Mesendoderm (in vitro differentiated cells): ENCODE measurements at places on chromosomes 5 and 9.

DNA sequence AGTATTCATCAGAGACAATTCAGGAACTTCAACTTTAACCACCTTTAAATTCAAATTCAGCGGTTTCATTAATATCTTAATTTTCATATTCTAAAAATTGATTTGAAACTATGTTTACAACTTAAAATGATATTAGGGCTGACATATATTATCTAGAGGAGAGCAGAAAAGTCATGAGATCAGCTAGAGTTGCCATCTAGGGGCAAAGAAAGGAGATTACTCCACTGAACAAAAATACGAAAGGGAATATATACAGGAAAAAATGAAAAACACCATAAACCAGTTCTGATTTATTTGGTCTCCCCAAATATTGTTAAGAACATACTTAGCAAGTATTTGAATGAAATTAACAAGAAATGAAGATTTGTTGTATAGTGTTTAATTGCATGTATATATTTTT lies 946.3 kb downstream of the DTWD2 start:
- DNase-seq, result no peak

DNA sequence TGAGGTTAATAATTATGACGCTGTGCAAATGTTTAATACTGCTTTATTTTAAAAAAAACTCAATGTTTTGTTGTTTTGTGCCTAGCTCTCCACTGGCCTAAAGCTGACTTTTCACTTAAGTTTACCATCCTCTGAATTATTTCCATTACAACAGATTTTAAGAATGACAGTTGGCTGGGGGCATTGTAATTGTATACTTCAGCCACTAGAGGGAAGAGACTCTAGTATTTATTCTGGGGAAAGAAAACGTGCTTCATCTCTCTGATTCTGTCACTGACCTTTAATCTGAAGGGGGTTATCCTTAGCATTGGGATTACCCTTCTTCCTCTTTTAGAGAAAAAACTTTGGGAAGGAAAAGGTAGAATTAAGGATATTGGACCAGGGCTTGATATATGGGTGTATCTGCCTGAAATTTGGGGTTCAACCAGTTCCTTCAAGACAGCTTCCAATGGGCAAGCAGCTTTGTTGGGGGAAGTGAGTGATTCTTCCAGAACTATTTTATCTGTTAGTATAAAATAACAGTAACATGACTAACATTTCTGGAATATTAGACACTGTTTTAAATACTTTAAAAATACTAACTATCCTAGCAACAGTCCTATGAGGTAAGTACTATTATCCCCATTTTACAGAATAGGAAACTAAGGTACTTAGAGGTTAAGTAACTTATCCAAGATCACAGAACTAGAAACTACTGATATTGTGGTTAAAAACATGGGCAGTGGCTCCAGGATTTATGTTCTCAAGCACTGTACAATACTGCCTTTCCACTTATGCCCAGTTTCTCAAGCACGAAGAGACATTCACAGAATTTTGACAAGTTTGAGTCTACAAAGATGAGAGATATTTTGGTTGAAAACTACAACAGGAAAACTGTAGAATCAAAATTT lies 208.4 kb downstream of the CD180 start:
- DNase-seq, result peak; percentile 63

DNA sequence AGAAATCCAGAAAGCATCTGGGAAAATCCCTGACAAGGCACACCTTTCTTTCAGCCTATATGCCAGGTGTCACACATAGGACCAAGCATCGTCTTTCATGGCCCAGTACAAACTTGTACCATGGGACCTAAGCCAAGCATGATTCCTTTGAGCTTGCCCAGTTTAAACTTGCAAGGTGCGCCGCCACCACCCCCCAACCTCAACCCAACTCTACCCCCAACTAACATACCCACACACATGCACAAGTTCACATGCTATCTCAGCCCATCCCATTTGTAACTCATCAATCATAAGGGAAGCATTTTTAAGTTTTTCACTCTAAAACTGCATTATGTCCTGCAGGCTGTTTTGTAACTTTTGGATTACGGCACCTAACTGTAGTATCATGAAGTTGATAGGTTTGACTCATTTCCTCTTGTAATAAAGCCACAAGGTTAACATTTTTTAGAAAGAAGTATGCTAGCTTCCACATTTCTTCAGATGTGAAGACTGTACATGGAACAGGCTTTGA lies 145.9 kb upstream of the FST start:
- no peak for DNase-seq

DNA sequence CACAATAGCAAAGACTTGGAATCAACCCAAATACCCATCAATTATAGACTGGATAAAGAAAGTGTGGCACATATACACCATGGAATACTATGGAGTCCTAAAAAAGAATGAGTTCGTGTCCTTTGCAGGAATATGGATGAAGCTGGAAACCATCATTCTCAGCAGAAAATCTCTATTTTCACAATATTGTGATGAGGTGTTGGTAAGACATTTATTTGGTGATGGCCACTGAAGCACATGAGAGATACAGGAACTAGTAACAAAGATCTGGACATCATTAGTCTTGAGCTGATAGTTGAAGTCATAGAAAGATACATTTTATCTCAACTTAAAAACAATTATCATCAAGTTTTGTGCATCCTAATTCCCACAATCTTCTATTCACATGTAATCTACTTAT lies 70.6 kb downstream of the RAB3C start:
- DNase-seq, result no peak

DNA sequence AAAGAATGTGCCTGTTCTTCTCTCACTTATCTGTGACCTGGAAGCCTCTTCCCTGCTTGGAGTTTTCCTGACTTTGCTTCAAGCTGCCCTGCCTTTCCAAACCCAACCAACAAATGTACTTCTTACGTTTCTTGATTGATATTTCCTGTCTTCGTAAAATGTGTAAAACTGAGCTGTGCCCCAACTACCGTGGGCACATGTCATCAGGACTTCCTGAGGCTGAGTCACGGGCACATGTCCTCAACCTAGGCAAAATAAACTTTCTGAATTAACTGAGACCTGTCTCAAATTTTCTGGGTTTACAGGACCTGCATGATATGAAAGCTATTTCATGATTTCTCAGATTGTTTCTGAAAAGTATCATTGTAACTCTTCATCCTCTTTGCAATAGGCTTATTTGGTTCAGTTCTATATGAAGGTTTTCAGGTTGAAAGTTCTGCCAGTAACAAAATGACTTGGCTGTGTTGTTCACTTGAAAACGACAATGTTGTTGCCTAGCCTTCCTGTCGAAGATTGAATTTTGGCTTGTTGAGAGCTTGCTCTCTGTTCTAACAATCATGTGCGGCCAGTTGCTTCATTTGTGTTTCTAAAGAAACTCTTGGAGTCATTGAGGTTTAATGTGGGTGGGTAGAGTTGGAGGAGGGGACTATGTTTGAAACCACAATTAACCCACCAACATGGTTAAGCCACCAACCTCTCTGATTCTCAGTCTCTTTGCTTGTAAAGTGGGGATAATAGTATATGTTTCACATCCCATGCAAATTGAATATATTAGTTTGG lies 145.6 kb downstream of the FBXL7 start:
- peak; percentile 75 for DNase-seq

DNA sequence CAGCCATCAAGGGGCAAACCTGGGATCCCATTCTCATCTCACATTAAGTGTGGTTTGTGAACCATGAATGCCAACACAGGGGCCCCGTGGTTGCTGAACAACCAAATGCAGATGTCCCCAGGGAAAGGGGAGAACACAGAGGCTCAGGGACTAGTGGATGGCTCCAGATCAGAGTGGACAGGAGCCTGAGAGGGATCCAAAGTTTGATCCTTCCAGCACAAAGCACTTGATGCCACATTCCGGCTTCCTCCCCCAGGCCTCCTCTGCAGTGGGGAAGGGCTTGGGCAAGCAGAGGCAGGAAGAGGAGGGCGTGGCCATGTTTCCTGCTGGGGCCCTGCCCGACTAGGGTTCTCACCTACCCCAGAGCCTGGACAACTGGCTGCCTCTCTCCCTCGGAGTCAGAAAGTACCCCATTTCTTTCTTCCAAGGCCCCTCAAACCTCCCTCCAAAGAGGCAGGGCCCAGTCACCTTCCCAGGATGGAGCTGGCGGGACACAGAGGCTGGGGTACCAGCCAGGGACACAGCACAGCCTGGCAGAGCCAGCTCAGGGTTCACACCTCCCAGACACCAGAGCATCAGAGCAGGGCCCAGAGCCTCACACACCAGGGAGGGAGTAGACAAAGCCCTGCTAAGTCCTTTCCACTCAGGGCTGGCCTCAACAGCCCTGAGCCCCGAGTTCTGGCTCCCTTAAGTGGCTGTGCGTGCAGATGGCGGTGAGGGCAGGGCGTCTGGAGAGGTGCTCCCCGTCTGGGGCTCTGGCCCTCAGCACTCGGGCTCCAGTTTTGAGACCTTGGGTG lies 4.3 kb upstream of the RNF44 start:
- DNase-seq, result peak; percentile 90

DNA sequence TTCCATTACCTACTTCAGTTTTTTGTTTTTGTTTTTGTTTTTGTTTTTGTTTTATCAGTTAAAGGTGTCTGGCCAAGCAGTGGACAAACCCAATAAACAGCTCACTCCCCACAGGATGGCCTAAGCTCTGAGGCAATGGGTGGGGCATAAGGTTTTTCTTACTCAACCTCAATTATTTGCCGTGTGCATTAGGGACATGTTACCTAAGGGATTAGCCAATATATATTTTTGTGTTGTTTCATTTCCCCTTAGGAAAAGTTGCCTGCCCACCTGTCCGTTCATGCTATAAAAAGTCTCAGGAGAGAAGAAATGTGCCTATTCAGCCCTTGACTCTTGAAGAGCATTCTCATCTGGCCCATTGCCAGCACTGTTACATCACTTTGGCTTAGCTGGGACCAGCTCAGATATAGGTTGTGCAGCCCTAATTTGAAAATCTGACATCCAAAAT lies 7.3 kb downstream of the SH3RF2 start:
- no peak for DNase-seq

DNA sequence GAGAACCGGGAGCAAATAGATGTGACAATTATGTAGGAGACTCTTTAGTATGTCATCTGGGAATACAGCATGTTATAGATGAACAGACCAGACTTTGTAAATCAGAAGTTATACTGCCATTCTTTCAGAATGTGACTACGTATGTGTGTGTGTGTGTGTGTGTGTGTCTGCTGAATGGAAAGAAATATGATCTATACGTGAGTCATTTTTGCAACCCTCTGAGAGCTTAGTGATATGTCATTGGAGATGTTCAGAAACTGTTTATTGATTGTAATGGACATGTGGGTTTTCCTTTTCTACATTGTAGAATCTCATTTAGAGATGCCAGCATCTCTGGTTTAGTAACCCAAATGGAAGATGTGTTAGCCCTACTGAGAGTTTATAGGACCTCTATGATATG lies 731.5 kb downstream of the TLE1 start:
- no peak for DNase-seq

- DNase-seq, result peak; percentile 95
Measured at GRCh38 chr5:131263648-131264450, at the start of gene CDC42SE2. CDC42SE2 (plus strand) TSS chr5:131264053; CDS start chr5:131359494, 95,441 bp downstream.

- no peak for DNase-seq
Measured at GRCh38 chr5:59683311-59683710, 210.2 kb downstream of the PDE4D start.

DNA sequence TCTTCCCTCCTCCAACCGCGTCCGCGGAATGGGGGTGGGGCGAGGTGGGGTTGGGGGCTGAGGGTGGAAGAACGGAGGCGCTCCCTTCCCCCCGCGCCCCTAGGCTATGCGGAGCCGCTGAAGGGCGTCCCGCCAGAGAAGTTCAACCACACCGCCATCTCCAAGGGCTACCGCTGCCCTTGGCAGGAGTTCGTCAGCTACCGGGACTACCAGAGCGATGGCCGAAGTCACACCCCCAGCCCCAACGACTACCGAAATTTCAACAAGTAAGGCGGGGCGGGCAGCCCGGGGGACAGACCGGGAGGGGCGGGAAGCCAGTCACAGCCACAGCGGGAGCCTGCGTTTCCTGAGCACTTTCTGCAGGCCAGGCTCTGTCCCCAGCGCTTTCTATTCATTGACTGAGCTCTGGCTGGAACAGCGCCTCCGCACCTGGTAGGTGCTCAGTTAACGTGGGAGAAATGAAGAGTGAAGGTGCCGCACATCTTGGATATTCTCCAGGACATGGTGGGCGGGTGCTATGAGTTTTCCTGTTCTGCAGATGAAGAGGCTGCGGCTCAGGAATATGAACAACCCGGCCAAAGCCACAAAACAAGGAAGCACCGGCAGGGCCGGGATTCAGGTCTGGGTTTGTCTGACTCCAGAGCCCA lies 11.3 kb downstream of the MYOZ3 start:
- DNase-seq, result peak; percentile 93

GRCh38 chr5:127926974-127927373 lies 156.6 kb upstream of the SLC12A2 start:
- no peak for DNase-seq

DNA sequence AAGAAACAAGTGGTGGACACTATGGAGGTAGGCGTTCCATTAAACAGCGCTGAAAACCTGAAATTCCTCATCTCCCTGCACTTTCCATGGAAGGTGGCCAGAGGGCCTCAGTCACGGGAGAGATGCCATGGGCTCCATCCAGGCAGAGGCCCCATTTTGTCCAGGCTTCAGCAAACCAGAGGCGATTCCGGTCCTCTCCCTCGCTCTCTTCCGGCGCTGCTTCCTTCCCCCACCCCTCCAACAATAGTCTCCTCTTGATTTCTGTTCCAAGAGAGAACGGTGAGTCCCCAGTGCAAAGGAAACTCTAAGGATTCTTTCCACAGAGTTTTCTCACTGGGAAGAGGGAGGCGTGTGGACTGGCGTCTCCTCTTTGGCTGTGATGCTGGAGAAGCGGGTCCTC lies 7.5 kb downstream of the ZNF366 start:
- no peak for DNase-seq

DNA sequence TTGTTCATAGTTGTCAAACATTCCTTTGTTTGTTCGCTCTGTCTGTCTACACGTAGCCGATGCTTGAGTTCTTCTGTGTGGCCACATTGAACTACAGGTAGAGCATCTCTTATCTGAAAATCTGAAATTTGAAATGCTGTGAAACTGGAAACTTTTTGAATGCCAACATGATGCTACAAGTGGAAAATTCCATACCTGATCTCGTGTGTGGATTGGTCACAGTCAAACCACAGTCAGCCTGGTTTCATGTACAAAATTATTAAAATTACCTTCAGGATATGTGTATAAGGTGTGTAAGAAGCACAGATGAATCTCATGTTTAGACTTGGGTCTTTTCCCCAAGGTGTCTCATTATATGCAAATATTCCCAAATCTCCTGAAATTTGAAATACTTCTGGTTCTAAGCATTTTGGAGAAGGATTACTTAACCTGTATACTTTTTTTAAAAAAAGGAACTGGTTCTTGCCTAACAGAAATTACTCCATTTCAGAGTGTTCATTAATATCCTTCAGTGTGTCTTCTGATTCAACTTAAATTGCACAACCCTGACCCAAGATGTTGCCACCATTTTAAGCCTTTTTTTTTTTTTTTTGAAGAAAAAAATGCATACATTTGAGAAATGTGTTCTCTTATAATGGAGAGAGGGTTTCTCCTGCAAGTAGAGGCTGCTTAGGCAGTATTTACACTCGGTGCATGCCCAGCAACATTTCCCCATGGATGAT lies 254.3 kb downstream of the MAST4 start:
- DNase-seq, result peak; percentile 36

- no peak for DNase-seq
Measured at GRCh38 chr5:10289991-10290390, 17.7 kb downstream of the CMBL start.

GRCh38 chr5:67035098-67035740 lies 161.4 kb downstream of the CD180 start:
- DNase-seq, result no peak

GRCh38 chr5:17223367-17224185 lies 6.1 kb downstream of the BASP1 start:
- DNase-seq, result peak; percentile 72
